ENCODE measurements at places on chromosomes 6 and 20. TPM values are rescaled to one million over a fixed set of nuclear protein-coding genes. Genes with fewer than 3 reads are reported as not detected.
A peak's percentile ranks its signal among the peaks of the same experiment; 100 is the strongest.

DNA sequence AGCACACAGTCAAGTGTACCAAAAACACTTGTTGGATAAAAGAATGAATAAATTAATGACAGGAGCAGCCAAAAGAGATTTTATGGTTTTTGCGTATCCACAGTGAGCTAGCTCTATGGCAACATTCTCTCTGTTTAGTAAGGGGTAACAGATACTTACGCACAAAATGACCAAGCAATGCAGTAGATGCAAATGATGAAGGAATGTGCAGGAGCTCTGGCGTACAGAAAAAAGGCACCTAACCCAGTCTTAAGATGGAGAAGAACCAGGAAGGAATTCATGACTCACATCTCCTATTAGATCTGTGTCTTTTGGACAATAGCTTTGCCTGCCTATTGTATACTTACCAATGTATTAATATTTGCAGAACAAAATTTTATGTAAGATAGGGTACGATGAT is 191.9 kb upstream of the PREP start:
- H3K4me3 ChIP-seq: no peak overlapping the region
- no peak for DNase-seq
- no peaks in the 10 kb centered on the region for H3K36me3 ChIP-seq

DNA sequence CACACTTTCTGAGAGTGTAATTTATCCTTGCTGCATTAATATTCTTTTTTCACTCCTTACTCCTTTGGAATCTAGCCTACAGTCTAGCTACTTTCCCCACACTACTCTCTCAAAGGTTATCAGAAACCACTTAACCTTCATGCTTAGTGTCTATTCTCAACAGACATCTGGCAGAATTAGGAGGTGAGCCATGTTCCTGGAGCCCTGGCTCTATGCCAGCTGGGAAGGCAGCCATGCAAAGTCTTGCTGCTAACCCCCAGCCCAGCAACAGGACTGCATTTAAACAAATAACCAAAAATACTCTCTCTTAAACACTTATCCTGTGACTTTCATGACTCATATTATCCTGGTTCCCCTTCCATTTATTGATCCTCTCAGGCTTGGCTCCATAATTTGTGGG is 260.2 kb downstream of the BCKDHB start:
- H3K27me3 ChIP-seq: no peaks in the 10 kb centered on the region
- no peaks in the 10 kb centered on the region for H3K36me3 ChIP-seq
- no peak overlapping the region for H3K4me3 ChIP-seq
- no peaks in the 10 kb centered on the region for H3K4me1 ChIP-seq
- H3K27ac ChIP-seq: no peak overlapping the region

DNA sequence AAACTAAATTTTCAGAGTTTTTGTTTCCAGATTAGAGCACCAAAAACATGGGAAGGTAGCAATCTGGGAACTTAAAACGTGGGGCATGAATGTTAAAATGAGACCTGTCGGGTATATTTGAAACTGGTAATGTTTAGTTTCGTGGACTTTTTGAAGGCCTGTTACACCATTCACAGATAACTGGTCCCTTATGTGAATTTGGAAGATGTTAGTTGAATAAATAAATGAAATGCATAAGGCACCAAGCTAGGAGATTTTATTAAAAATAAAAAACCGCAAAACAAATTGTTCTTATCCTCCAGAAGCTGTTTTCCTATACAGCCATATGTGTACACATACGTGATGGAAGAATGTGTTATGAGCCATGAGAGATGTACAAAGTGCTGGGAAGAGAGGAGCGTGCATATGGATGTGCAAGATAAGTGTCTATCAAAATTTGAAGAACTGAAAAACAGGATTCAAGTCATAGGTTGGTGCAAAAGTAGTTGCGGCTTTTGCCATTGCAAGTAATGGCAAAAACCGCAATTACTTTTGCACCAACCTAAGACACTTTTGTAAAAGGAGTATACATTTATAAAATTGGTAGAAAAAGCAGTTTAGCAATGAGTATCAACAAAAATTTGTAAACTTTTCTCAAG is 700 bp upstream of the MCUR1 start:
- H3K4me1 ChIP-seq: peaks cover 4% of the 10 kb centered on the region
- DNase-seq: no peak
- H3K36me3 ChIP-seq: no peaks in the 10 kb centered on the region
- H3K27me3 ChIP-seq: no peaks in the 10 kb centered on the region
- H3K27ac ChIP-seq: peak overlapping the region; percentile 98

DNA sequence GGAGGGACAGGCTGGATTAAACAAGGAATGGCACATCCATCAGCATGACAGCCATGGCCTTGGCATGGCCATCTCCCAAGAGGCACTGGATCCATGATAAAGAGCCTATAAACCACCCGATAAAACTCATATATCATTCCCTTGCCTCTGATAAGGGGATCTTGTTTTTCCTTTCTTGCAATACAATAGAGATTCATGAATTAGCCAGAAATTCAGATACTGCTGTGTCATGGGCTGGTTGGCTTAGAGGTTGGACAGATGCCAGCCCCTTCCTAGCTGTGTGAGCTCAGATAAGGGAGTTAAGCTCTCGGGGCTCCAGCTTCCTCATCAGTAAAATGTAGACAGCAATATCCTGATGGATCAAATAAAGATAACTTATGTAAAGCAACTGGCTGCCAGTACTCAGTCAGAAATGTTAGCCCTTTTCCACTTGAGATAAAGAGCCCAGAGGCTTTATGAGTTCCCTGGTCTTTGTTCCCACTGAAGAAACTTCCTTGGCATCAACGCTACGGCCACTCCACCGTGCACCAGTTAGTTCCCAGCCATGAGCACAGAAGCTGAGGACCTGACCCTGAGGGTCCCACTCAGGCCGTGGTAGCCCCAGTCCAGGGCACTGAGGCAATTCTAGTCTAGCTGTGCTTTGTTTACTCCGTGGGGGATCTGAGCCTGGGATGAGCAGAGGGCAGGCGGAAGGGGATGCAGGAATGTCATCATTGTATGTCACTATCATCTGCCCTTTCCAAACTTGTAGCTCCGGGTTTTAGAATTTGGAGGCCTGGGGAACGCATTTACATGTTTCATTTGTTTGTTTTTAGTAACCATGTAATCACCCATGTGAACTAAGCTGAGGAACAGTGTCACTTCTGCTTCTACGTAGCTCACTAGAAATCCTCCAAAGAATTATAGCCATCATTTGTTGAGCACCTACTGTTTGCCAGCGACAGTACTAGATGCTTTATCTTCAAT is 67.2 kb upstream of the TBC1D7 start:
- H3K4me3 ChIP-seq: no peak overlapping the region
- H3K27ac ChIP-seq: peak overlapping the region; percentile 76
- H3K36me3 ChIP-seq: no peaks in the 10 kb centered on the region
- H3K4me1 ChIP-seq: peaks cover 13% of the 10 kb centered on the region
- DNase-seq: peak; percentile 84

- no peaks in the 10 kb centered on the region for H3K36me3 ChIP-seq
- DNase-seq: no peak
- no peaks in the 10 kb centered on the region for H3K4me1 ChIP-seq
- H3K27me3 ChIP-seq: no peaks in the 10 kb centered on the region
- no peak overlapping the region for H3K4me3 ChIP-seq
These were observed 176.8 kb downstream of the NFATC2 start for GRCh38 chr20:51365670-51366069.

GRCh38 chr20:9417665-9418064 is 96.7 kb upstream of the LAMP5 start:
- no peaks in the 10 kb centered on the region for H3K36me3 ChIP-seq
- H3K27me3 ChIP-seq: no peaks in the 10 kb centered on the region
- H3K4me1 ChIP-seq: no peaks in the 10 kb centered on the region
- no peak overlapping the region for H3K27ac ChIP-seq

Gene PPARD
- polyA plus RNA-seq: 22.7 TPM

Gene PRND
- polyA plus RNA-seq: 0.22 TPM

Gene CAGE1
- polyA plus RNA-seq: not detected

All from lung (tissue), 17 donors.